B cell (primary cell): ENCODE measurements at places on chromosomes 2 and 18. TPM values are rescaled to one million over a fixed set of nuclear protein-coding genes. Genes with fewer than 3 reads are reported as not detected.

Gene LRP1B
- total RNA-seq = not detected in 2 replicates

Gene MALL
- total RNA-seq = not detected in 2 replicates

Gene IL1RL1
- not detected in 2 replicates for total RNA-seq

Gene SERPINB4
- total RNA-seq = not detected in 2 replicates

Gene HRH4
- 0.07 TPM in 1 of 2 replicates, not detected in the other for total RNA-seq

Gene SPATA3
- total RNA-seq = not detected in 2 replicates

Gene SPAST
- total RNA-seq = 26.8 and 28.9 TPM in 2 replicates

Gene STEAP3
- total RNA-seq = 1.1 TPM in 2 replicates

Gene HMSD
- not detected in 2 replicates for total RNA-seq

Gene TEX44
- total RNA-seq = not detected in 2 replicates

Gene IL36RN
- total RNA-seq = not detected in 2 replicates

Gene REG3A
- total RNA-seq = not detected in 2 replicates

Gene ANKRD62
- total RNA-seq = not detected in 2 replicates

Gene INHA
- total RNA-seq = not detected in 2 replicates

Gene SULT6B1
- total RNA-seq = not detected in 2 replicates

Gene FRZB
- 0.10 TPM in 1 of 2 replicates, not detected in the other for total RNA-seq

Gene TUBA3D
- not detected in 2 replicates for total RNA-seq

Gene TXNDC2
- 0.22 and 0.73 TPM in 2 replicates for total RNA-seq

Gene HOXD1
- total RNA-seq = not detected in 2 replicates

Gene KCNK3
- not detected in 2 replicates for total RNA-seq

Gene CCDC148
- total RNA-seq = 0.56 TPM in 1 of 2 replicates, not detected in the other

Gene CCL20
- not detected in 2 replicates for total RNA-seq

Gene KCNE4
- total RNA-seq = not detected in 2 replicates

Gene NYAP2
- total RNA-seq = 0.15 and 0.17 TPM in 2 replicates

Gene RBKS
- total RNA-seq = 6.4 and 6.8 TPM in 2 replicates

Gene CDK5R2
- 0.12 TPM in 1 of 2 replicates, not detected in the other for total RNA-seq
